ENCODE measurements at places on chromosomes 13 and 19.

GRCh38 chr19:28956421-28956820 is 256.5 kb downstream of the UQCRFS1 start:
- DNase-seq = no peak

GRCh38 chr19:17687857-17688784 is at the start of gene UNC13A:
Gene UNC13A (minus strand): TSS chr19:17688354. CDS start chr19:17688199, 155 bp downstream.
- DNase-seq = peak; percentile 15

GRCh38 chr19:46016426-46017094 is 6.3 kb downstream of the PGLYRP1 start:
- DNase-seq = peak; percentile 63

DNA sequence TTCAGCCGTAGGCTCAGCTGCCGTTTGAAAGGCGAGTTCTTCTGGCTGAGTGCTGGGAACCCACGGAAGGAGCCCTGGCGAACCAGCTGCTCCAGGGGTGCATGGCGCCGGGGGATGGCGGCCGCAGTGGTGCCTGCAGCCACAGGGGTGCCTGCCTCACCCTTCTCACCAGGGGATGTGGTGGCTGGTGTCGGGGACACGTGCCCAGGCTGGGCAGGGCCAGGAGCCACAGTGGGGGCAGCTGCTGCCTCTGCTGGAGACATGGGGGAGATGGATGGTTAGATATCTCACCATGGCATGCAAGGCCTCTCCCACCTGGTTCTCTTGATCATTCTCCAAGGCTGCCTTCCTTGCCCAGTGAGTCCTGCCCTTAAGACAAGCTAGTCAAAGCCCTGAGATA is 17.1 kb downstream of the NUMBL start:
- DNase-seq = no peak

DNA sequence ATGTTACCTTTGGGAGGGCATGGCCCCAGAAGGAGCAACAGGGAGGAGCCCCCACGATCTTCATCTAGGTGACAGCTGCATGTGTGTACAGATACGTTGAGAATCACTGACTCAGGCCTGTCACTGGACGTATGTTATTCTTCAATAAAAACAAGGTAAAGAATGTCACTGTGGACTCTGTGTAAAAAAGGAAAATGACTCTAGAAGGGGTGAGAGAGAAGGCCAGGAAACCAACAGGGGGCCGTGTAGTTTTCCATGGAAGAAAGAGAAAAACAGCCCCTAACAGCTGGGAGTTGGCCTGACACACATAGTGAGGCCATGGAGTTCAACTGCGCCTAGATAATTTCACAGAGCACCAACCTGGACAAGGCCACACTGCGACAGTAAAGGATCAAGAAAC is 1.9 kb upstream of the LYPD3 start:
- no peak for DNase-seq

DNA sequence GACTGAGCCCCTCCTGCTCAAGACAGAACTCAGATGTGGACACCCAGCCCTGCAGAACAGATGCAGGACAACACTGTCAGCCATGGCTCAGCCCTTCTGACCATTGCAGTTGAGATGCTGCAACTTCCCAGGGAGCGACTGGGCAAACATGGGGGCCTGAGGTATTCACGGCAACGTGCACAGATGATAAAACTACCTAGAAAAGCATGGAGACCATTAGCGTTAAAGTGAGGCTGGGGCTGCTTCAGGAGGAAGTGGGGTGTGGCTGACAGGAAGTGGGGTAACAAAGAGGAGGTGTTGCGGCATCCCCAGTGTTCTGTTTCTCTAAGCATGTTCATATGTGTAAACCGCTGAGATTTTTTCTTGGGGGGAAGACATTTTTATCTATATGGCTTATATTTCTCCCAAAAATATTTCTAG is 1.3 kb upstream of the SIGLEC9 start:
- DNase-seq = peak; percentile 37

DNA sequence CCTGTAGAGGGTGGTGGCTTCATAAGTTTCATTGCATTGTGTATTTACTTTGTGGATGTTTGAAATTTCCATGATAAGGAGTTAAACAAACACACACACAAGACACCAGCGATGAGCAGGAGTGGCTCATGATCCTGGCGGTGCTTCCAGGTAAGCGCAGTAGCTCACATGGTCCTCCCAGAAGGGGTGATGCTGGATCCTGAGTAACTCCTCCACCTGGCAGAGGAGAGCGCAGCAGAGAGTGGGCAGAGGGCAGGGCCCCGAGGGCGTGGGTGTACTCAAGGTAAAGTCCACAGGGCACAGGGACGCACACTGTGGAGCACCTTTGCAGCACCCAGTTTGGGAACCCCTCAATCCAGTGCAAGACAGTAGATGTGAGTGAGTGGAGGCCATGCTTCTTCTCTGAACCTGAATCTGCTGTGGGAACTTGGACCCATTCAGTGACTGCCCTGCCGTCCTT is 54.0 kb downstream of the RFX2 start:
- no peak for DNase-seq

- no peak for DNase-seq
These were observed 4.9 kb downstream of the ONECUT3 start for GRCh38 chr19:1758231-1758577.

DNA sequence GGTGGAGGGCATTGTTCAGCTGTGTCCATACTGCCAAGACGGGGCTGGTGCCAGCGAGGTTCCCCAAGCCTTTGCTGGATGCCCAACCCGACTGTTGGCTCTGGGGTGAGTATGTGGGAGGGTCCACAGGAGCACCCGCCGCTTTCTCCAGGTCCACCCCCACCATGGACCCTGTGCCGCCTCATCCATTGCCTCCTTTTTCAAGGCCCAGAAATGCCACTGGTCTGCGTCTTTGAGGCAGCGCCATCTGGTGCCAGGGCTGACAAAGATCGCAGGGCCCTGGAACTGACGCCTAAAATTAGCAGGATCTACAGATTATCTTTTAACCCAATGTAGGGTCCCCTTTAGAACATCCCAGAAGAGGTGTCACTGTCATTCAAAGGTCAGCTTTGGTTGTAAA is 34.6 kb downstream of the NFIX start:
- DNase-seq = no peak

- no peak for DNase-seq
These were observed 5.2 kb upstream of the ALKBH6 start for GRCh38 chr19:36019061-36019670.

DNA sequence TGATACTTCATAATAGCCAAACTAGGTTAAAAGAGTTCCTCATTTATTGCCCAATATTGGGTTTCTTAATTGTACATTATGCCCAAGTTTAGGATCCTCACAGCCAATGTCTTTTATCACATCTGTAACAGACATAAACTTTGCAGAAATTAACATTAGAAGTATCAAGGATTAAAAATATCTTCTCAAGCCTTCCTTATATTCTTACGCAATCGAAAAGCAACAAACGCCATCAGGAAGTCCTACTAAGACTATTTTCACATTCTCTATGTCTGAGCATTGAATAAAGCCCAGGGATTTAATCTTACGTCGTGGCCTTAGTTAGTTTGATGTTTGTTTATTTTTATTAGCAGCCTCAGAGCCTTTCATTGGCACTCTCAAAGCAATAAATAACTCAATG is 1660.4 kb upstream of the MIR17HG start:
- DNase-seq = no peak

- no peak for DNase-seq
These were observed 173.1 kb downstream of the ABCC4 start for GRCh38 chr13:95128045-95128643.

DNA sequence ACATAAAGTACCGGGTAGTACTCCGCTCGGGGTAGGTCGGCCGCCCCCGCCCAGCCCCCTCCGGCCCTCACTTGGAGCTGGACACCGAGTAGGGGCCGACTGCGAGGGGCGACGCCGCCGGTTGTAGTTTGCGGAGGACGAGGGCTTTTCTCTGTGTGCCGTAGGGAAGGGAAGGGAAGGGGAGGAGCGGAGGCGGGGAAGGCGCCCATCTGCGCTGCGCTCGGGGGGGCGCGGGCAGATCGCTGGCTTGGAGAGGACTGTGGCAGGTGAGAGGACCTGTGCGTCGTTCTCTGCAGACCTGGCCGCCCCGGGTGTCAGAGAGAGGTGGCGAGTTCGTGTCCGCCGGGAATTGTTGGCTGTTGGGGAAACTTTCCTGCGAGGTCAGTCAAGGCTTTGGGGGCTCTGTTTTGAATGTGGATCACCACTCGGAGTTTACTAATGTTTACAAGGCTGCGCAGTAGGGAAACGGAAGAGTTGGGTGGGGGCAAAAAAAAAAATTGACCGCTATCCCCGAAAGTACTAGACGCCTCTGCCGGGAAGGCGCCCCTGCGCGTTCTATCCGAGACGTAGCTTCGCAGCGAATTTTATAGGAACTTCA is 1.4 kb downstream of the ING1 start:
- DNase-seq = no peak

DNA sequence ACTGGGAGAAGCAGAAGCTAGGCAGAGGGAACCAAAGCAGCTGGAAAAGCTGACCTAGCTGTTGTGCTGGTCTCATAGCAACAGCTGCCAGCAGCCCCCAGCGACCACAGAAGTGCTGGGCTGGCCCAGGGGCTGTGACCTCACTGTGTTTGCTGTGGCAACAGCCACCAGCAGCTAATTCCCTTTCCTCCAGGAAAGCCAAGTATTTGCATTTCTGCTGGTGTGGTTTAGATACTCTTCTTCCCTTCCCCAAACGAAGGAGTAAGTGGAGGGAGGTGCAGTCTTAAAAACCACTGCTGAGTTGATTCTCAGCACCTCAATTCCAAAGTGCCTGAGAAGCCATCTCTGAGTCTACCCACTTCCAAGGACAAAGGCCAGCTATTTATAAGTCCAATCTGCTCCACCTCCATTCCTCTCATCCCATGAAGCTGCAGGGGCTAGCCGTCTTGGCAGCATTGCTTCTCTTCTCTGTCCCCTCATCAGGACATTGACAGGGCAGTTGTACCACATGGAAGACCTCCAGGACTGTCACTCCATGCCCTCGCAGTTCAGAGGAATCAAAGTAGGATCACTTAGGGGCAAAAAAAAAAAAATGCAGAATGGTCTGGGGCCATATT is 11.5 kb upstream of the CCDC97 start:
- DNase-seq = peak; percentile 45

DNA sequence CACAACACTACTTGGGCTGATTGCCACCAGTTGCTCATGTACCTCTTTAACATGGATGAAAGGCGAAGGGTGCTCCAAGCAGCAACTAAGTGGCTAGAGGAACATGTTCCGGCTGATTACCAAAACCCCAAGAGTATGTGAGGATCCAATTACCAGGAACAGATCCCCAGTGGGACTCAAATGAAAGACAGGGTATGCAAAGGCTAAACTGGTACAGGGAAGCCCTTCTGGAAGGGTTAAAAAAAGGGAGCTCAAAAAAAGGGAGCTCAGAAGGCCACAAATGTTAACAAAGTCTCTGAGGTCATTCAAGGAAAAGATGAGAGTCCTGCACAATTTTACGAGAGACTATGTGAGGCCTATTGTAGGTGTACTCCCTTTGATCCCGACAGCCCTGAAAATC is 604.7 kb downstream of the UQCRFS1 start:
- DNase-seq = no peak

DNA sequence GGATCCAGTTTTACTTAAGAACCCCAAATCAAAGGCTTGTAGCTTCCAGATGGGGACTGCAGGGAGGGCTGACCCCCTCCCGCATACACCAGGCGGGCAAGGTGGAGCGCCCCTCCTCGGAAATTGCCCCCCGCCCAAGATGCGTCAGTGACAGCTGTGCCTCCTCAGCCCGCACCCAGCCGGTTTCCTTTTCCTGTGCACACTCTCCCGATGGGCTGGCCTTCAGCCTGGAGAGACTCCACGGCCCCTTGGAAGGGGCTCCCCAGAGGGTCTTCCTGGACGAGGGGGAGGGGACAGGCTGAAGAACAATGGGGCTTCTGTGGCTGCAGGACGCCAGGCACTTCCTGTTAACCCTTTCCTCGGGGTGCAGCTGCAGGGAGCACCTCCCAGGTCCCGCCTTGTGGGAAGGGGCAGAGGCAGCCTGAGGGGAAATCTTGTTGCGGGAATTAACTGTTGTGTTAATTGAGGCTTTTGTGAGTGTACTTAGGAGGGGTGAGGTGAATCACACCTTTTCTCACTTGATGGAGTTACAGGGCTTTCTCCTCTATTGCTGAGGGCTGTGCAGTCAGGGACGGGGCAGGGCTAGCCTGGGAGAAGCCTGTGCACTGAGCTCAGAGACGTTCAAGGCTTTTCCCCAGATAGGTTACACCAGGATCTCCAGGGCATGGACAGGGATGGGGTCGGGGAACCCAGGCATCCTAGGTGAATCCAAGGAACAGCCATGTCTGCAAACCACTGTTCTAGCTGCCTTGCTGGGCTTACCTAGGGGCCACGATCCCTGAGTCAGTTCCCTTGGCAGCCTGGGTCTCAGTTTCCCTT is 14.3 kb downstream of the IER2 start:
- no peak for DNase-seq
